Thyroid gland (tissue), 4 donors: ENCODE measurements at places on chromosomes 5 and 9. TPM values are rescaled to one million over a fixed set of nuclear protein-coding genes. Genes with fewer than 3 reads are reported as not detected.

DNA sequence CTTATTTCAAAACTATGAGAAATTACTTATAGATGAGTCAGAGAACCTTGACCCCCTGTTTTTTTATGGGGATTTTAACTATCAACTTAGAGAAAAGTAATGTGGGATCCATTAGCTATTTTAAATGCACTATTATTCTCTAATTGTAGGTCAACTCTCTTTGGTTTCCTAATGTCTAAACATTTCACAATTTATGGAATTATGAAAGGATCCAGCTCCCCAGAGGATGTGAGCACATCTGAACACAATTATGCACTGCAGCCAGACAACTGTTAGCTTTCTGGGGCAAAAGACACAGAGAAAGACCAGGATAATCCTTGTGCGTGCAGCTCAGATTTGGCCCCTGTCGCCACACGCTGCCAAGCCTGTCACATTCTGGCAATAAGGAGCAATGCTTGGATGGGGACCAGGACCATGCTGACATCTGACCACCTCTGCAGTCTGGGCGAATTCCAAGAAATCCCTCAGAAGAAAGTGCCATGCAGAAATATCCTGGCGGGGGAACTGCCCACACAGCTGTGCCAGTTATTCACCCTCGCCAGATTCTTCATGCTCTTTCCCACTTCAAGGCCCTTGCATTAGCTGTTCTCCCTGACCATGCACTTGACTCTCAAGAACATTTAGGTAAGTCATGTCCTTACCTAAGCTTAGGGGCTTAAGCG, 22.2 kb upstream of the CMBL start:
- DNase-seq = peak; percentile 90

GRCh38 chr5:175693741-175694140, 35.9 kb downstream of the HRH2 start:
- no peak for DNase-seq

GRCh38 chr5:218457-219291, 554 bp downstream of the SDHA start:
- DNase-seq = peak; percentile 52

DNA sequence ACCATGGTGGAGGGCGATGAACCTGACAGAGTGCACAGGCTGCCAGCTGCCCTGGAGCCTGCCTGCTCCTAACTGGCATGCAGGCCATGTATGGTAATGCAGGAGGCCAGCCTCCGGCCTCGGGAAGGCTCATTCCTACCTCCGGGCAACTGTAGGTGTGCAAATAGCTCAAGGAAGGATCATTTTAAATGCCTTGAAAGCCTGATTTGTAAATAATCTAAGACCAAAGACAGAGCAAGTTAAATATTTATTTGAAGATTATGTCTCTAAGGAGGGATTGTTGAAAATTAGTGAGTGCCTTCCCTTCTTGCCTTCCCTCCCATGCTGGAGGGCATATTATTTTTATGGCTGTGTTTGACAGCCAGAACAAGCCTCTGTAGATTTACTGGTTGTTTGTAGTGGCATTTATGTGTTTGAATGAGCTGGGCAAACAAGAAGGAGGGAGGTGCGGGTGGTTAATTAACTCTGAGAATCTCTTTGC, 285.7 kb upstream of the TUT7 start:
- DNase-seq = no peak

DNA sequence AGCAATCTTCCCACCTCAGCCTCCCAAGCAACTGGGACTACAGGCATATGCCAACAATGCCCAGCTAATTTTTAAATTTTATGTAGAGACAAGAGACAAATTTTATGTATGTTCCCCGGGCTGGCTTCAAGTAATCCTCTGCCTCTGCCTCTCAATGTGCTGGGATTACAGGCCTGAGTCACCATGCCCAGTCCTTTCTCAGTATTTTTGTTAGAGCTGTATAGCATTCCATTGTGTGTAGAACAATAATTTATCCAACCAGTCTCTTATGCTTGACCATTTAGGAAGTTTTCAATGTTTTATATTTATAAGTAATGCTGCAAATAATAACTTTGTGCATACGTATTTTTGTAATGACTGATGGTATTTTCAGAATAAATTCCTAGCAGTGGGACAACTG, 38.9 kb upstream of the CTXN3 start:
- no peak for DNase-seq

DNA sequence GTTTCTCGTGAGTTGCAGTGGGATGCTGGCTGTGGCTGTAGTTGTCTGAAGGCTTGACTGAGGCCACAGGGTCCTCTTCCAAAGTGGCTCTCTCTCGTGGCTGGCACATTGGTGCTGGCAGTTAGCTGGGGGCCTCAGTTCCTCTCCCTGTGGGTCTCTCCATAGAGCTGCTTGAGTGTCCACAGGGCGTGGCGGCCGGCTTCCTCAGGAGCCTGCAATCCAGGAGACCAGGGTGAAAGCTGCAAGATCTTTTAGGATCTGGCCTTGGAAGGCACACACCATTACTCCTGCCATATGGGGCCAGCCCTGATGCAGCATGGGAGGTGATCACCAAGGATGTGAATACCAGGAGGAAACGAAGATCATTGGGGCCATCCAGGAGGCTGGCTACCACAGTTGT, 41.1 kb downstream of the ANKRD33B start:
- no peak for DNase-seq

GRCh38 chr5:151238303-151238741, 14.4 kb upstream of the CCDC69 start:
- no peak for DNase-seq

DNA sequence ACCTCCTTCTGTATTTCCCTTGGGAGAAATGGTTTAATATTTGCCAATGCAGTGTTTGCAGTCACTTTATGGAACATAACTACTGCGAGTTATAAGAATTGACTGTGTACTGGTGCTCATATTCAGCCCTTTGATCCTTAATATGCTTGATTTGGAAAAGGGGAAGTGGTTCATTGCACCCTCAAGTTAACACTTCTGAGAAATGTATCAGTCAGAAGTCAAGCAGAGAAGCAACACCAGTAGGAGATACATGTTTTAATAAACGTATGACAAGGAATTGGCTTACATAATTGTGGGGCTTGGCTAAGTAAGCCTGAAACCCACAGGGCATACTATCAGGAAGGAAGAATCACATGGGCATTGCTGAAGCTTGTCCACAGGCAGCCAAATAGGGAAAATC, 131.0 kb upstream of the SPRY4 start:
- no peak for DNase-seq

- no peak for DNase-seq
These were observed 94.6 kb downstream of the SEMA6A start for GRCh38 chr5:116479776-116480675.

DNA sequence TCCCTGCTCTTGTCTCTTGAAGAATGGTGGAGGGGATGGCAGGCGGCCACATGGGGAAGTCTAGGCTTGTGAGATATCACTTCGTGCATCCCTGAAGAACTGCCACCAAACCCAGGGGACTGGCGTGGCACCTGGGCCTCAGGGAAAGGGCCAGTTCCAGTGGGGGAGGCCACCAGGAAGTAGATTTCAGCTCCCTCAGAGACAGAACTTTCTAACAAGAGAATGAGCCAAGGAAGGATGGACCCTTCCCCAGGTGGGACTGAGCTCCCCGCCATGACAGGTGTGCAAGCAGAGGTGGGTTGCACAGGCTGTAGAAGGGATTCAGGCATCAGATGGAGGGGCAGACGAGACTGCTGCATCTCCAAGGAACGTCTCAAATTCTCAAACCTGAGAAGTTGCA, 193.9 kb downstream of the GABBR2 start:
- DNase-seq = no peak

- DNase-seq = no peak
These were observed 329.5 kb downstream of the BNC2 start for GRCh38 chr9:16540743-16541613.

DNA sequence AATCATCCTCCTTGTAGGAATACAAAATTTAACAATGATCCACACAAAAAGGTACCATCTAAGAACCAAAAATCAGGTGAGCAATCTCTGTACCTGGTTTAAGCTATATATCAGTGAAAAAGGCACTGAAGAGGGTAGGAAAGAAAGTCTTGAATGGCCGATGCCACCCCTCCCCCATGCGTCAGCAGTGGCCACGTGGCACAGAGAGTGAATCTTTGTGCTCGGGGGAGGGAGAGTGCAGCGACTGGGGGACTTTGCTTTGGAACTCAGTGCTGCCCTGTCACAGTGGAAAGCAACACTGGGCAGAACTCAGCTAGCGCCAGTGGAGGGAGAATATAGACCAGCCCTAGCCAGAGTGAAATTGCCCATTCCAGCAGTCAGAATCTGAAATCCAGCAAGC, 28.3 kb upstream of the PDE4D start:
- DNase-seq = no peak

DNA sequence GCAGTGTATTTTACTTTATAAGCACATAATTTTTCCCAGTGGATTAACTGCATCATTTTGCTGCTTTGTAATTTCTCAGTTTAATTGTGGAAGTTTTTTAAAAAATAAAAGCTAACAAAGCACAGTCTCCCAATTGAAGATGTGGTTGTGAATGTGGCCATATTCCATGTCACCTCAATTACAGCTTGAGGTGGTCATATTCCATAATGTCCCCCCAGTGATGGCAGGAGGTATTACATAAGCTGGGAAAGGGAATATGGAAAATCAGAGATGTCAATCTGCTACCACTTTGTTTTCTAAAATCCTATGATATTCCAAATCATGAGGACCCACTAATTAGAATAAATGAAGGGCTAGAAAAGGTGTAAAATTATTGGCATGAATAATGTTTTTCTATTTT, 1672.0 kb upstream of the CDH9 start:
- no peak for DNase-seq

- peak; percentile 57 for DNase-seq
These were observed 158.8 kb upstream of the SPEF2 start for GRCh38 chr5:35458824-35459207.

DNA sequence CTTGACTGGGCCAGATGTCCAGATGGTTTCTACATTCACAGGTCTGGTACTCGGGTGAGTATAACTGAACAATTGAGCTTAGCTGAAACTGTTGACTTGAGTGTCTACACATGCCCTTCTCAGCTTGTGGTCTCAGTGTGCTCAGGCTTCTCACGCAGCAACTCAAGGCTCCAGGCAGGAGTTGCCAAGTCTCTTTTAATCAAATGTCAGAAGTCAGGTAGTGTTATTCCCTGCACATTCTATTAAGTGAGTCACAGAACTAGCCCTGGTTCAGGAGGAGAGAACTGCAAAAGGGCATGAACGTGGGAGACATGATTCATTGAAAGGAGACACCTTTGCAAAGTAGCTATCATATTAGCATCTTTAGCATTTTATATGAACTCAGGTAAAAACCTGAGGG, 199.3 kb upstream of the ACTBL2 start:
- no peak for DNase-seq

DNA sequence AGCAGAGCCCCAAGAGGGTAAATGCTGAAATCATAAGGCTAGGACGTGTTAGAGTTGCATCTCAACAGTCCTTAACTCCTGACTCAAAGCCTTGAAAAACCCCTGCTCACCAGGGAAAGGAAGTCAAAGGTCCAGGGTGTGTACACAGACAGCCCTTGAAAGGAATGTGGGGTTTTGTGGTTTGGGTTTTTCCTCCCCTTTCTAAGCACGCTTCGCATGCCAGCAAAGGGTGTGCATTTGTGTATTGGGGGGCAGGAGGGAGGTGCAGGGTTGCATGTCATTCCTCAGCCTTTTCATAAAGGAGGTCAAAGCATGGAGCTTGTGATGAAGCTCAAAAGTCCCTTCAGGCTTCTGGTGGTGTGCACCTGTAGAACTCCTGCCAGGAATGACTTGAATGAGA, 17.3 kb upstream of the XPA start:
- DNase-seq = no peak

- no peak for DNase-seq
These were observed 781 bp downstream of the FOXD1 start for GRCh38 chr5:73447530-73448462.

DNA sequence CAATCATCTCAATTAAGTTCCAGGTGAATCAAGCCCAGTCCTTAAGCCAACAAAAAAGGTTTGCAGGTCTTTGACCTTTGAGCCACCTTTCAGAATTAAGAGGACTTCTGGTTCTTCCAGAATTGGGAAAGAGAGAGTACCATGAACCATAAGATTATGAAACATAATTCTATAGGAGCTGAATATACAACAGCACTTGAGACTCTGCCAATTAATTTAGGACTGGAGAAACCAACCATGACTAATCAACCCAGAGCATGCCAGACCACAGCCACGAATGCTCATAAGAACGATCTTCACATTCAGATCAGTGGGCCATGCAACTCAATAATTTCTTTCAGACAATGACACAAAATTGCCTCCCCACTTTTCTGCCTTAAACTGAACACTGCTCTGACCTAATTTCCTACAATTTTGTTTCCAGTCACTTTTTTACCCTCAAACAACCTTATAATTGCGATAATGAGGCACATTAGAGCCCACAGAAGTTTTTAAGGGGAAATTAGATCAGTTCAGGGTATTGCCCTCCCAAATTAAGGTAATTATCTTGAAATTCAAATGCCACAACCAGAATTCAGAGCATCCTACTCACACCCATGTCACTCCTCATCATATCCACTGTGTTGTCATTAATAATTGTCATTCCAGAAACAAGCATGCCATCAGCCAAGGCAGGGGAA, 213.4 kb downstream of the ATPSCKMT start:
- DNase-seq = no peak

GRCh38 chr5:109451146-109451545, 41.4 kb upstream of the PJA2 start:
- peak; percentile 57 for DNase-seq

- no peak for DNase-seq
These were observed 153.8 kb upstream of the RASA1 start for GRCh38 chr5:87113861-87114260.

GRCh38 chr5:177487975-177488374, 9.4 kb downstream of the PDLIM7 start:
- no peak for DNase-seq

DNA sequence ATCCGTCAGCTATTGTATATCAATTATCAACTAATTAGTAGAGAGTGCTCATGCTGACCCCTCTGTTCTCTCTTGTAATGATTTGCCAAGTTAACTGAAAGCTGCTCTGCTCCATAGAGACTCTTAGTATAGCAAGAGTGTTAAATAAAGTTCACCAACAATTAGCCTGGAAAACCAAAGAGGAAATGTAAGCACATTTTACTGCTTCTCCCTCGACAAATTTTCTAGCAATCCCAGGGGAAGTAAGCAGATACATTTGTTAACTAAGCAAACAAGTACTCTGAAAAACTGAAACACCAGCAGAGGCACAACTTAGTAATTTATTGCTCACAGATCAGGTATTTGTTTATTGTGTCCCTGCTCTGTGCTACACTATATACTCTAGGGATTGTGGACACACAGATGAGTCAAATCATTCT, 162.2 kb downstream of the GLIS3 start:
- DNase-seq = no peak

- no peak for DNase-seq
These were observed 62.8 kb upstream of the SUB1 start for GRCh38 chr5:32522429-32523143.

GRCh38 chr5:68480335-68480940, 264.9 kb downstream of the PIK3R1 start:
- no peak for DNase-seq

Gene CCL28
- total RNA-seq = 29.2 TPM

Gene SPAG8
- total RNA-seq = 4.7 TPM

Gene PCDHGB7
- 19.7 TPM for total RNA-seq

Gene SLC6A3
- total RNA-seq = 0.67 TPM

Gene COL5A1
- 10.9 TPM for total RNA-seq

Gene PCDH1
- total RNA-seq = 23.4 TPM

Gene BHMT
- total RNA-seq = not detected

Gene SIL1
- 61.4 TPM for total RNA-seq

Gene GFI1B
- not detected for total RNA-seq

Gene IL4
- total RNA-seq = not detected

Gene TERT
- not detected for total RNA-seq
